ENCODE measurements at places on chromosomes 7 and 10.

GRCh38 chr10:96319754-96320474, 15.7 kb downstream of the DNTT start:
- no peaks in the 10 kb centered on the region for H3K4me1 ChIP-seq
- DNase-seq = no peak
- H3K36me3 ChIP-seq = no peaks in the 10 kb centered on the region
- H3K27me3 ChIP-seq = peaks cover 11% of the 10 kb centered on the region

DNA sequence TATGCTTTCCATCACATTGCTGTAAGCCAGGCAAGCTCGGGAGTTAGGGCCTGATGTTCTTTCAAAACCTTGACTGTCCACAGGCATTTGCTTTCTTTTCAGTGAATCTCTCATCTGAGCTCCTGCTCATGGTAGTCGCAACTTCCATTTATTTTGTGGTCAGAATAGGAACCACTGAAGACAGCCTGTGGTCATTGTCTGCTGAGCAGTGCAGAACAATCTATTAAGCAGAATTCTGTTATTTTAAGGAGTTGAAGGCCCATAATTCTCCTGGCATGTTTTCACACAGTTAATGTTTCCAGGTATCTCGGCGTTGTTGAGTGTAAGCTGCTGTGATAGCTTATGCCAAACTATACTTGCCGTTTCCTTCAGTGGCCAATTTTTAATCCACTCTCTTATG, 491.1 kb upstream of the AKR1E2 start:
- H3K27me3 ChIP-seq = no peaks in the 10 kb centered on the region
- DNase-seq = no peak
- no peak overlapping the region for H3K4me3 ChIP-seq
- no peaks in the 10 kb centered on the region for H3K4me1 ChIP-seq

- no peak overlapping the region for H3K4me3 ChIP-seq
- H3K27ac ChIP-seq = no peak overlapping the region
- H3K4me1 ChIP-seq = no peaks in the 10 kb centered on the region
- no peaks in the 10 kb centered on the region for H3K36me3 ChIP-seq
- H3K27me3 ChIP-seq = peaks cover 26% of the 10 kb centered on the region
Measured at GRCh38 chr10:10794791-10795191, 222.9 kb upstream of the CELF2 start.

GRCh38 chr7:45622058-45622457, 47.9 kb downstream of the ADCY1 start:
- H3K27me3 ChIP-seq = no peaks in the 10 kb centered on the region
- H3K27ac ChIP-seq = no peak overlapping the region
- no peaks in the 10 kb centered on the region for H3K4me1 ChIP-seq
- no peak for DNase-seq

- H3K27ac ChIP-seq = no peak overlapping the region
- no peaks in the 10 kb centered on the region for H3K36me3 ChIP-seq
- H3K4me3 ChIP-seq = no peak overlapping the region
- no peaks in the 10 kb centered on the region for H3K4me1 ChIP-seq
- no peak for DNase-seq
Measured at GRCh38 chr10:132802694-132803320, 16.9 kb upstream of the NKX6-2 start.
